NCI-H2171 (cell line): ENCODE measurements at places on chromosomes 6 and 20.
A peak's percentile ranks its signal among the peaks of the same experiment; 100 is the strongest.

DNA sequence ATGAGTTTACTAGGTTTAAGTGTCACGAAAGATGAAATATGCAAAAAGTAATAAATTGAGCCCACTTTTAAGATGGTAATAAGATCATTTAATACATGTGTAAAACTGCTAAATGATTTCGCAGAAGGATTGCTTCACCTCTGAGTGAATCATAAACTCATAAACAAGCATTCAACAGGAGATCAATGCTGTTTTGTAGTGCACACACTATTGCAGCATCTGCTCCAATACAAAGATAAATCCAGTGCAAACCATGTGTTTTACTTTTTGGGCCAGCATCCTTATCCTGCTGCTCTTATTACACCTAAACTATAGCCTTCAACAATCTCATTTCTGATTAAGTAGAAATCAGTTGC, 400.1 kb downstream of the NKAIN2 start:
- DNase-seq, result no peak

GRCh38 chr6:158168040-158168289, at the start of gene SERAC1:
TSS of gene SERAC1 (minus strand) at chr6:158168262. CDS start at chr6:158158363, 9,899 bp downstream.
- DNase-seq, result no peak

- DNase-seq, result peak; percentile 47
Observed at GRCh38 chr20:62816884-62817873, at the start of gene COL9A3. TSS of gene COL9A3 (plus strand) at chr20:62817050. CDS start at chr20:62817065, 15 bp downstream.

GRCh38 chr6:31896856-31897611, 464 bp downstream of the EHMT2 start:
- DNase-seq, result peak; percentile 23

DNA sequence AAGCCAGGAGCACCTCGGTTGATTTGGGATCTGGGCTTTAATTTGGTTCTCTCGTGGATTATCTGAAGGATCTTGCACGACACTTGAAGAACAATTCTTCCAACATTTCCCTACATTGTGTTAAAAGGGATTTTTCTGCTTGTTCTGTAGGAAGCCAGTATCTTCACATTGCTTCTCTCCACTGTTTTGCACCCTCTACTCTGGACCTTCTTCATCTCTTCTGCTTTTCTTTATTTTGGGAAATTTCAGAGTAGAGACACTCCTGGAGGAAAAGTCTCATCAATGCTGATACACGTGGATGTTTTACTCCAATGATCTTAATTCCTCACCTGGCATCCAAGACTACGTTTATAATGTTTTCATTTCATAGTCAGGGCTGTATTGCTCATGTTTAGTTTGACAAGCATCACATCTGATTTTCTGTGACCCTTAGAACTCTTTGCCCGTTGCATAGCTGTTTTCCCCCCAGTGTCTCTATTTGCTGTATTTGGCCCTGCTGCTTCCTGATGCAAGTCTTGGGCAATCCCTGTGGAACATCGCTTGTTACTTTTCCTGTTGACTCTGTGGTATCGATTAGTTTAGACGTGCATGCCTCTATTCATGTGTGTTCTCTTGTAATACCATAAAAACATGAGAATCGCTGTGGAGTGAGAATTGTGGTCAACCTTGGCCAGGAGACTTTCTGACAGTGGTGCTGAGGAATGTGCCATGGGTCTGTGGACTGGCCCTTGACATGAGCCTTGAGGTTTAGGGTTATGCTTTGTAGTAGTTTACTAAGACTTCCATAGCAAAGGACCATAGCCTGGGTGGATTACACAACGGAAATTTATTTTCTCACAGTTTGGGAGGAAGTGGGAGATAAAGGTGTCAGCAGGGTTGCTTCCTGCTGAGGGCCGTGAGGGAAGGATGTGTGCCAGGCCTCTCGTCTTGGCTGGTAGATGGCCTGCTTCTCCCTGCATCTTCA, 12.5 kb downstream of the PLCB1 start:
- DNase-seq, result no peak

DNA sequence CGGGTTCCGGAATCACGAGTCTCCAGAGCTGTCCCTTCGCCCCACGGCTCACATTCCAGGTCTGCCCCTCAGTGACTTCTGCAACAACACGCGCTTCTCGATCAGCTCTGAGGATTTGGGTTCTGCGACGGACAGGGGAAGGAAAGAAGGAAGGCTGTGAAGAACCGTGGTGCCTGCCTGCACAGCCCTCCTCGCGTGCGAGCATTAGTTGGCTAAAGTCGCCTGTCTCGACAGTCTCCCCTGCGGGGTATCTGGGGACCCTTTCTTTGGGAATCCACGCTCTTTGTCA, 23.1 kb downstream of the VPS52 start:
- peak; percentile 51 for DNase-seq

DNA sequence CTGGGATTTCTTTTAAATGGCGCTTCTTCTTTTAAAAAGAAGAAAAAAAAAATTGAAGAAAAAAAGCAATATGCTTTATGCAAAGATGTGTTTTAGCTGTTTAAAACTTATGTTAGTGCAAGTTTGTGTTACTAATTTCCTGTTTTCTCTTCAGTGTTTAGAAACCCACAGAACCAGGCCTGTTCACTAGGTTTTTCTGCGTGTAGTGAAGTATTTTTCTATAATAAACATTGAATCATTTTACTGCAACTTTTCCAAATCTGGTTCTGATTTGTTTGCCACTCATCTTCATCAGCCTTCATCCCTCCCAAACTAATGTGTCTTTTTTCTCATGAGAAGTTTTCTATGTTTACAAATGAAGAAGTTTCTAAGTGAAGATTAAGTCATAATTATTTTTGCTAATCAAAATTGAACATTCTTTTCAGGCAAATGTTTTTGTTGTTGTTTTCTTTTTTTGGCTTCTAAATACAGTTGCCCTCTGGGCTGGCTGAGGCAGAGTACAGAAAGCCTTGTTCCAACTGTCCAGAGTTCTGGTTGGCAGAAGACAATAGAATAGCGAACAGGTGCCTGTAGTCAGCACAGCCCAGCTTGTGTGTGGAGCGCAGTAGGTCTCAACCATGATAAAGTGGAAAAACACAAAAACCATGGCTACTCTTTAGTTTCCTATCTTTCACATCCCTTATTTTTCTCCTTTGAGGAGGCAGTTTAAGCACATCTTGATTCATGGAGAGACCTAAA, 14.5 kb downstream of the ZNF76 start:
- no peak for DNase-seq

DNA sequence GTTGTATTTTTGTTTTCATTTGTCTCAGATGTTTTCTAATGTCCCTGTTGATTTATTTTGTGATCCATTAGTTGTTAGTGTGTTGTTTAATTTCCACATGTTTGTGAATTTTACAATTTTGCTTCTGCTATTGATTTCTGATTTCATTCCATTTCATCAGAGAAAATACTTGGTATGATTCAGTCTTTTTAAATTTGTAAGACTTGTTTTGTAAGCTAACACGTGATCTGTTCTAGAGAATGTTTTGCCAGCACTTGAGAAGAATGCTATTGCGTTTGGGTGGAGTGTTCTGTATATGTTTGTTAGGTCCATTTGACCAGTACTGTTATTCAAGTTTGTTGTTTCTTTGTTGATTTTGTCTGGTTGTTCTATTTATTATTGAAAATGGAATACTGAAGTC, 53.9 kb downstream of the KIZ start:
- no peak for DNase-seq
